Stimulated activated CD8-positive, alpha-beta memory T cell treated with anti-CD3 and anti-CD28 coated beads, Interleukin-7, amount 100 ng/mL, for 48 hours (primary cell): ENCODE measurements at places on chromosomes 5 and 9.

DNA sequence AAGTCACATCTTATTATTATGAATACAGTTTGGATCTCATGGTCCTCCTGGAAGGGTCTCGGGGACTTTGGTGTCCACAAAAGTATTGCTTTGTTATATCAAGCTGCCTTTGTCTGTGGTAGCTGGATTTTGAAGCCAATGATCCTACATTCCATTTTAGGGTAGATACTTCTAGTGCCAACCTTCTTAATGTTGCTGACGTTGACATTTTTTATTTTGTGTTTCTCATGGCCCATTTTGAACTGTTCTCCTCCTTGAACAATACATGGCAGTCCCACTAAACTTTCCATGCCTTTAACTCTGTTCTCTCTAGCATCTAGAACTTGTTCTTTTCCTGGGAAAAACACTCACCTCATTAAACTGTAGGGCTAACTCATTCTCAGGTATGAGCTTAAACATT is 425.8 kb downstream of the KCTD16 start:
- no peak for DNase-seq

- no peak for DNase-seq
Observed at GRCh38 chr5:76608833-76609232, 14.4 kb downstream of the F2RL2 start.

- DNase-seq = no peak
Observed at GRCh38 chr5:152953788-152954483, 536.5 kb upstream of the GRIA1 start.

- no peak for DNase-seq
Observed at GRCh38 chr5:143105216-143105905, 298.1 kb downstream of the NR3C1 start.

DNA sequence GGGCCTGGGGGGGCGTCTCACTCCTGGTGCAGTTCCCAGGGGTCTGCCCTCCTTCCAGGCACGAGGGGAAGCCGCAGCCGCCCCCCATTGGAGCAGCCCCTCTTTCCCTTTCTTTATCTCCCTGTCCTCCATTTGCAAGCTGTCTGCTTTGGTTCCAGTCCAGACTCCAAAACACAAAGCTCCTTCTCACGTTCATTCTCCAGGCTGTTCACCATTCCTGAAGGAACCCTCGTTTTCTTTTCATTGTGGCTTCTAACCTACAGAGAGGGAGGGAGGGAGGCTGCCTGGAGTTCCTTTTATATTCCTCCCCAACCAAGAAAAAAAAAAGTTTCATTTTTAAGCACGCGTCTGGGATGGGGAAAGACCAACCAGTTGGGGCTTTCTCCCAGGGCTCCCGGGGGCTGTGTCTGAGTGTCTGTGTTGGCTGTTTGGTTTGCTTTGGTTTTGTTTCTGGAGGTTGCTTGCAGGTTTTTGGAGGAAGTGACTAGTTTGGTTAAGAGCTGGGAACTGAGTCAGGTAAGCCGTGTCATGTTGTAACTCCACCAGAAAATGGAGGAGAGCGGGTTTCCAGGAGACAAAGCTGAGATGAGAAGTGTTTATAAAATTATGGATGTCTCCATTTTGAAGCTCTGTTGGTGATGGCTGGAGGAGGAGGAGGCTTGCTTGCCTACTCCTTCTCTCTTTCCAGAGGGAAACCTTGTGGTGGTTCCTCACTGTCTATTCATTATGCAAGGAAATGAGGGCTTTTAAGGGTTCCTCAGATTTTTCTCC is 1.6 kb downstream of the ZNF462 start:
- no peak for DNase-seq

GRCh38 chr9:77748214-77748772 is 100.2 kb upstream of the GNA14 start:
- no peak for DNase-seq

DNA sequence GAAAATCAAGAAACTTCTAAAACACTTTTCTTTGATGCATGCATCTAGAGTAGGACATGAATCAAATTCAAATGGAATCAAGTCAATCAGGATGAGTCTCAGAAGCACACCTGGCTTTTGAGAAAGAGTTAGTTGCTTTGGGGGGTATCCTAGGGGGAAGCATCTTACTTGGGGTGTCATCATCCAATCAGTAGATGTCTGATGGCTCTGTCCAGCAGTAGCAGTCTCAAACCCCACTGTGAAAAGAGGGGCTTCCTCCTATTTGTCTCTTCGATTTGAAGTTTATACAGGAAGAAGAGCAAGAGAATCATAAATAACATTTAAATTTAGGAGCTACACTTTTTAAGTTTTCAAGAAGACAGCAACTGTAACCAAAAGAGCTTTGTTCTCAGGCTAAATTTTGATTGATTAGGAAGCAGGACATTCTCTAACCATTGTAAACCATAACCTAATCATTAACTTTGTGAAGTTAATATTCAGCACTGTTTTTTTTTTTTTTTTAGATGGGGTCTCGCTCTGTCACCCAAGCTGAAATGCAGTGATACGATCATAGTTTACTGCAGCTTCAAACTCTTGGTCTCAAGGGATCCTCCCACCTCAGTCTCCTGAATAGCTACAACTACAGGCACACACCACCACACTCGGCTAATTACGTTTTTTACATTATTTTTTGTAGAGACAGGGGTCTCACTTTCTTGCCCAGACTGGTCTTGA is 614.7 kb downstream of the CSNK1G3 start:
- no peak for DNase-seq

DNA sequence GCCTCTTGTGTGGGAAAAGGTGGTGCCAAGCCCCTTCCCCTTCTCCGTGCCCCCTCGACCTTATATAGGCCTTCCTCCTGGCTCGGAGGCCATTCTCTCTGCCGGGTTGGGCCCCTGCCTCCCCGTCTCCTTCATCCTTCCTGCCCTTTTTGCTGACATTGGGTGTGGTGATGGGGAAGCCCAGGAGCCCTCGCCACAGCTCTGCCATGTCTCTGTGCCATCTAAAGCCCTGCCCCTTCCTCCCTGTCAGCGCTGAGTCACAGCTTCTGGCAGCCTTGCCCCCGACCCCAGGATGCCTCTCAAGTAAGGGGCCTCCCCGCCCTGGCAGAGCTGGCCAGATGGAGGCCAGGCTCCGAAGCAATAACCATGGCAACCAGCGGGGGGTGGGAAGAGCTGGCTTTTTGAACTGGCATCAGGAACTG is 30.4 kb downstream of the JADE2 start:
- DNase-seq = peak; percentile 62

- no peak for DNase-seq
Observed at GRCh38 chr5:74075501-74076484, 449.8 kb downstream of the ARHGEF28 start.
